ENCODE measurements at places on chromosomes 5 and 9.

- no peak for DNase-seq
Measured at GRCh38 chr9:21265421-21266189, 25.8 kb upstream of the IFNA14 start.

DNA sequence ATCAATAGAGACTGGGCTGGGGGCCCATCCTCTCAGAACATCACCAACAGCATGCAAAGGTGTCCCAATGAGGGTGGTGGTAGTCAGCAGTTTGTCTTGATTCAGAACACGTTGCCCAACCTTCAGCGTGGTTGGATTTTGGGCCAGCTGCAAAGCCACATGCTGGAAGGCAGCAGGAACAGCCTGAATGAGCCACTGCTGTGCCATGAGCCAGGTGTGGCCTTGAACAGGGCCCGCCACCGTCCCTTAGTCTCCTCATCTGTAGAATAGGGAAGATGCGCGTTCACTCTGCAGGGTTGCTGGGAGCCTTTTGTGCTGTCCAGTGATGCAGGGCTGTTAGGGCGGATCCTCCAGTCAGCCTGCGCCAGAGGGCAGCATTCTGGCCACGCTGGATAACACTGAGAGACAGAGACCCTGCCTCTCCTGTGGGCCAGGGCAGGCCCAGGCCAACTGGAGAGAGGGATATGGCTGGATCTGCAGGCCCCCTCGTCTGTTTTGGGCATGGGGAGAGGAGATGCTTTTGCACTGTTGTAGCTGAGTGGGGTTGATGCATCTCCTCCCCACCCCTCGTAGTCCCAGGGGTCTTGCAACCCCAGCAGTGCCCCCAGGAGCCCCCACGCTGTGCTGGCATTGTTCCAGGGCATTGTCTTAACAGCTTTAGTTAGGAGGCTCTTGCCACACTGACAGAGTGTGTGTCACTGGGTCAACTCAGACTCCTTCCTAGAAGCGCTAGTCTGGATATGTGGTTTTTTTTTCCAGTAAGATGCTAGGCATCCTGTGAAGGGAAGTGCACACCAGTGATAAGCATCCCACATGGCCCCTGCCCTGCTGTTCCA is 42.1 kb downstream of the SLC46A2 start:
- no peak for DNase-seq

- no peak for DNase-seq
Measured at GRCh38 chr9:12464400-12464799, 228.8 kb upstream of the TYRP1 start.

GRCh38 chr9:7067169-7067568 is 309.4 kb downstream of the KDM4C start:
- DNase-seq = no peak

- DNase-seq = no peak
Measured at GRCh38 chr5:142046191-142046590, 33.4 kb upstream of the GNPDA1 start.
